ENCODE measurements at places on chromosomes 1 and 21.
A peak's percentile ranks its signal among the peaks of the same experiment; 100 is the strongest.

GRCh38 chr1:214670098-214670497 lies 67.1 kb downstream of the CENPF start:
- DNase-seq: no peak

- no peak for DNase-seq
These were observed 17.1 kb downstream of the RC3H1 start for GRCh38 chr1:174005032-174005431.

DNA sequence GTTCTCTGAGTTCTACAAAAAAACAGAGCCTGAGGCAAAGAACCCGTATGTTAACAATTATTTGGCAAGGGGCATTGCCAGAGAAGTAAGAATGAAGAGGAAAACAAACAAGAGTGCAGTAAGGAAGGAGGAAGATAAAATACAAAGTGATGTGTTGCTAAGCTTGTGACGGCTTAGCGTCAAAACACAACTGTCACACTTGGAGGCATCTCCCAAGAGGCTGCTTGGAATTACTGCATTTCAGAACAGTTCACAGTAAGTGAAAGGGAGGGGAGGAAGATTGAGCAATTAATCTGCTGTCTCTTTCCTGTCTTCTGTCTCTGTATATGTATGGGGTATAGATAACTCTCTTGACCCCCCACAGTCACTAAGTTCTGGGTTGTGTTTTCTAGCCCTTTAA lies 1017.0 kb upstream of the TMPRSS15 start:
- no peak for DNase-seq

DNA sequence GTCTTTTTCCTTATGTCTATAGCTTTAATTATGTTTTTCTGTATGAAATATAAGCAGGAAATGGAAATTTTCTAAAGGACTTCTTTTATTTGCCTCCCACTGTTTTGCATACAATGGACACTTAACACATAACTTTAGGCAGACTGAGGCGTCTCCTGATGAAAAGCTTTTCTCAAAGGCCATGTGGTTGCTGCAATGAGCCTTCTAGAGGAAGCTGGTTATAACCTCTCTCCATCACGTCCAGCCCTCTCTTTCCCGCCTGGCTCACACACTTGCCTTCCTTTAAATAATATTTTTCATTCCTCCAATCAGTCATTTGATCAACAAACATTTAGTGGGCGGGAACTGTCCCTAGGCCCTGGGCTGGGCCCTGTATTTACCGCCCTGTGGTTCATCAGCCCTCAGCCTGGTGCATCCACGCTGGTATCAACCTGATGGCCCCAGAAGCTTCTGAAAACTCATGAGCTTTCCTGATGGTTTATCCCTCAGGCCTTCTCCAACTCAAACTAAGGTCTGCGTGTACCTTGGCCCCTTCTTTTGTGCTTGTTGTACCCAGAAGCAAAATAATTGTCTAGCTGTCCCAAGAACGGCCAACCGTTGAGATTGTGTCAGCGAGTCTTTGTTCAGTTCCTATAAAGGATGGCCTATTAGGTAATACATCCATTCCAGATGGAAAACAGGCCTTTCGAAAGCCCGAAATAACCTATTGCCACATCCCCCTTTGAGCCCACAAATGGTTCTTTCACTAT lies 75.3 kb upstream of the LYST start:
- no peak for DNase-seq

GRCh38 chr21:37751268-37751975 lies 164.8 kb downstream of the KCNJ6 start:
- DNase-seq: no peak

DNA sequence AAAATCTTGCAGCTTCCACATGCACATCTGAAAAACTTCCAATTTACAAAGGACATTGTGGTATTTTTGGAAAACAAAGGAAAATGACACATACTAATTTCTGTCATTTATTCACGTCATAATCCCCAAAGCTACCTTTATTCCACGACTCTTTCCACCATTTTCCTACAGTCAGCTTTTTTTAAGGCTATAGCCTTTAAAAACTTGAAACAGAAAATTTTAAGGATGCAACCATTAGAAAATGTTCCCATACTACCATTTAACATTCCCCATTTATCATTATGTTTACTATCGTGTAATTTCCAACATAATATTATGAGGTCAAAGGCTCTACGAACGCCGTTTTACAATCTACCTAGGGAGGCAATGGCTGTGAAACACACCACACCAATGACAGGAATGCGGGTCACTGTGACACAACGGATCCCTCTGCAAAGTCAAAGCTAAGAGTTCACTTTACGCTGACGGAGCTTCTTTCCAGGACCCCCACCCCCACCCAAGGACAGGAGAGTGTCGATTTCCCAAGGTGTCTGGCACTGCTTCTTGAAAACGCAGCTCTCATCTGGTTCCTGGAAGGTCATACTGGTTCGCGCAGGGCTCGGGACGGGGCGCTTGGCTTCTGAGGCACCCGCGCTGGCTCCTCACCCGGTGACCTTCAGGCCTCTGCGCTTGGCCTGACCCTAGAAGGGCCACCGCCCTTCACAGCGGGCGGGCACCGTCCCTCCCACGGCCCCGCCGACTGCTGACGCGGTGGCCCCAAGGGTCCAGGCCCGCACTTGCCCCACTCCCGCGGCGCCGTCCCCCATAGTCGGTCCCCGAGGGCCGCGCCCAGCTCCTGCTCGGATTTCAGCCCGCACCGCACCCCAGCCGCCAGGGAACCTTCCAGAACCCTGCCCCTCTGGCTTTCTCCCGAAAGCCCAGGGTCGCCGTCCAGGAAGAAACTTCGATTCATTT lies 50.5 kb upstream of the ATF3 start:
- DNase-seq: no peak

DNA sequence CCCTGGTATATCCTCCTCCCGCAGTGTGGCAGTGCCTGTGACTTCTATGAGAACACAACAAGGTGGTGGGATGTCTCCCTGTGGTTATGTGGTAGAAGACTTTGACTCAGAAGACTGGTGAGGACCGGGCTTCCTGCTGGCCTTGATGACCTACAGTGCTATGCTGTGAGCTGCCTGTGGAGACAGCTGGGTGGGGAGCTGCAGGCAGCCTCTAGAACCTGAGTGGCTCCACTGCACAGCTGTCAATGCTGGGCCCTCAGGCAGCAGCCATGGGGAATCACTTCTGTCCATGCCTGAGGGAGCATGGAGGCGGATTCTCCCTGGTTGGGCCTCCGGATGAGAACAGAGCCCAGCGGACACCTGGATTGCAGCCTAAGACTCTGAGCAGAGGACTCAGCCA lies 14.9 kb downstream of the SLC1A7 start:
- no peak for DNase-seq

GRCh38 chr1:151718011-151718431 lies 1.4 kb upstream of the CELF3 start:
- no peak for DNase-seq

DNA sequence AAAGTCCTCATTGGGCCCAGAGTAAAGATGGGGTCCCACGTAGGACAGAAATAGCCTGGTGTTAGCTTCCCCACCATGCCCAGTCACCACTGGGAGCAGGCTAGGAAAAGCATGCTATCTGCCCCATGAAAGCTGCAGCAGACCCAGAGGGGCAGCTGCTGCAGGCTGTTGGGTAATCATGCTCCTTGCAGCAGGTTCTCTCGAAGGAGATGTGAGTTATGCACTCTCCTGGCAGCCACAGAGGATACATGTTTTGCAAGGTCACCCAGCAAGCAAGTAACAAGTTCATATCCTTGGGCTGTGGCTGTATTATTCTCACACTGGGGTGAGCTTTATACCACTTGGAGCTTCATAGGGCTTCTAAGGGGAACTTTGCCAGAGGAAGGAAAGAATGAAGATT lies 9.1 kb upstream of the HEYL start:
- DNase-seq: no peak

- no peak for DNase-seq
These were observed 1.9 kb downstream of the RUSC1 start for GRCh38 chr1:155322571-155322952.

GRCh38 chr1:190688096-190688495 lies 210.4 kb upstream of the BRINP3 start:
- DNase-seq: no peak

DNA sequence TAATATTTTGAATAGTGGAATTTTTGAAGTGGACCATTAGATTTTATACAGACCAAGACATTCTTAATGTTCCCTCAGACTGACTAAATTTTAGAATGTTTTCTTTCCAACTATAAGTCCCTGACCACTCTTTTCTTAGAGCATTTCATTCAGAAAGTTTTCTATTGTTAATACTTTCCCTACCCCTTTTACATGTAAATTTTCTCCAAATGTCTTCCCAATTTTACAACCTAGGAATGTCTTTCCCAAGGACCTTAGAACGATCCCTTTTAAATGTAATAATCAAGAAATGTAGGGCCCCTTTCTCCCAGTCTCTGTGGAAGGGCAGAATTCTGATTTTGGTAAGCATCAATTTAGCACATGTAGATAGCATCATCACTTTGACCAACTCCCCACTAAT lies 730.0 kb upstream of the B3GALT2 start:
- no peak for DNase-seq

- peak; percentile 36 for DNase-seq
These were observed 125.0 kb downstream of the ADSS2 start for GRCh38 chr1:244326757-244327156.

DNA sequence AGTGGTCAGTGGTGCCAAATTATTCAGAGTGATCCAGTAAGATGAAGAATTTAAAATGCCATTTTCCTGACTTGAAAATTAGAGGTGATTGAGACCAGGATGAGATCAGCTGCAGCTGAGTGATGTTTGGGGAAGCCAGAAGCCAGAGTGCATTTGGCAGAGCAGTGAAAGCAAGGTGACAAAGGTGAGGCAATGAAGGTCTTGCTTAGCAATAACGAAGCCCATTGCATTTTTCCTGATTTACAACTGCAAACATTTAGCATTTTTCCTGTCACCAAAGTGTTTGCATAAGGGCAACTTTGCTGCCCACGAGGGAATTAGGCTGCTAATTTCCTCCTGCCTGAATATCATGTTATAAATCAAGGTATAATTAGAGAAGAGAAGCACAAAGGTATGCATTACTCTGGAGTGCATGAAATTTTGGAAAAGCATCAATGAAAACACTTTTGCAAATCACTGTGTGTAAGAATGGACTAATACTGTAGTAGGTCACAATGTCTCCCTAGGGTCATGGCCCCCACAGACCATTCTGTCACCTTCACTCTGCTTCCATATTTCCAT lies 188.2 kb upstream of the LYPLAL1 start:
- DNase-seq: no peak

- no peak for DNase-seq
These were observed 114.6 kb downstream of the MRPS6 start for GRCh38 chr21:34187935-34188334.

- no peak for DNase-seq
These were observed 119.5 kb upstream of the KRTAP19-8 start for GRCh38 chr21:31157756-31158155.

DNA sequence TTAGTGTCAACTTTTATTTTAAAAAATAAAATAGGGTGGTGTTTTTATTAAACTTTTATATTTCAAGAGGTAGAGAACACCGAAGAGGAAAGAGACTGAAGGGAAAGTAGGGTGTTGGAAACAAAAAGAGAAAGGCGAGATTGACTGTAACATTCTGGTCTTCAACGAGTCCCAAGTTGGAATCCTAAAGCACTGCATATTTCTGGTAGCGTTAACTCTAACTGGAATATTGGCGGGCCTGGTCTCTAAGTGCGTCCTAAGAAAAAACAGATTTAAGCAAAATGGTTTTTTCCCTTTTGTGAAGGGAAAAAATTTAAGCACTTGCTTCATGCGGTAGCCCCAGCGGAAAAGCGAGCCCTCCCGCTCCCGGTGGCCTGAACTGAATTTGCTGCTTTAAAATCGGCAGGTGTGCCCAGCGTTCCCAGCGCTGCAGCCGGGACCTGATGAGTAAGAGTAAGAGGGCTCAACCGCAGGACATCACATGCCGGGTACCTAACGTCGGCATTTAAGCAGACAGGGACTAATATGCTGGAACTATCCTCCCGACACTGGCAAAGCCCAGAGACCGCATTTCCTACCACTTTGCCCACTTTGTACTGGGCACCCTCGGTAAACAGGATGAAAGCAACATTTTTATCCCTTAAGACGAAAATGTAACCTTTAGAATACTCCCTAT lies 30.5 kb upstream of the NFIA start:
- no peak for DNase-seq

DNA sequence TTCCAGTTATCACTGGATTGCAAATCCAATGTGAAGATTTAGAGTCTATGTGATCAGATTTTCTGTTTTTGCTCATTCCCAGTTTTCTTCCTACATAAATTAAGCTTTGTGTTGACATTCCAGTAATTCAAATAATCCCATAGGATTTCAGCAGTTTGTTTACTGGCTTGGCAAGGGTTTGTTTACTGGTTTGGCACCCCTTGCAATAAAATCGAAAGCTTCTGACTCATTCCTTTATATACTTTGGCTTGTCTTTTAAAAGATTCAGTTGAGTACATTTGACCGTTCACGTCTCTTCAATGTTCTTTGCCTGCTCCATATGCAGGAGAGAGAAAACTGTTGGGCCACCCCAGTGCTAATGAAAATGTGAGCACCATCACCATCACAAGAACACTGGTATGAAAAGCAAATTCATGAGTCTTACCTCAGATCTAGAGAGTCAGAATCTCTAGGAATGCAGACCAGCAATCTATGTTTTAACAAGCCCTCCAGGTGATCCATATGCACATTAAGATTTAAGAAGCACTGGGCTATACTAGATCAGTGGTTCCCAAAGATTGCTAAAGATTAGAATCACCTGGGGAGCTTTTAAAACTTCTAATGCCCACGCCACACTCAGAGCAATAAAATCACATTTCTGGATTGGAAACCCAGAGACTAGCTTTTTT lies 32.8 kb downstream of the ZC3H11B start:
- DNase-seq: no peak

DNA sequence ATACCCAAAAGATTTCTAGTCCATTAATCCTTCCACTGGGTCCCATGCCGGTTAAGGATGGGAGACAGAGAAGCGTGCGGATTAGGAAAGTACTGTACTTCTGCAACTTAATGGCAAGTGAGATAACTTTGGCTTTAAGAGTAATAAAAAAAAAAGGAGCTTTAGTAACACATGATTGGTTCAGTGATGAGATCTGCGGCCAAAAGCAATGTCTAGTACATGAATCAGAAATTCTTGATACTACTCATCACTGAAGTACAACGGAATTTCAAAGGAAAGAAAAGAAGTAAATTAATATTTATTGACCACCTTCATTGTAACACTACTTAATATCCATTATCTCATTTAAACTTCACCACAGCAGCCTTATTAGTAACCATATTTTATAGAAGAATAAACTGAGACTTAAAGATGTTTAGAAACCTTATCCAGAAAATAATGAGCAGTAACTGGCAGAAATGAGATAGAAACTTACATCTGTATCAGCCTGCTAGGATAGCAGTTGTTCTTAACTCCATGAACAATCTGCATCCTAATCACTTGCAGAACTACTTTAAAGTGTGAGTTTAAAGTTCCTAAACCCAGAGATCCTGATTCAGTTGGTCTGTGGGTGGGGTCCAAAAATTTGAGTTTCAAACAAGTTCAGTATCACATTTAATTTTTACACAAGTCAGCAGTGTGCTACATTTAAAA lies 14.1 kb upstream of the NUF2 start:
- no peak for DNase-seq
